Kidney (tissue), 22 donors: ENCODE measurements at places on chromosomes 3 and 15. TPM values are rescaled to one million over a fixed set of nuclear protein-coding genes. Genes with fewer than 3 reads are reported as not detected.

MST1R gene
- 0.30 TPM for polyA plus RNA-seq

EBLN2 gene
- 0.24 TPM for polyA plus RNA-seq

TTC23 gene
- polyA plus RNA-seq, result 11.2 TPM

GNAT1 gene
- not detected for polyA plus RNA-seq

ITGB5 gene
- 115 TPM for polyA plus RNA-seq

SEMA7A gene
- polyA plus RNA-seq, result 2.8 TPM

ARGFX gene
- polyA plus RNA-seq, result not detected

FOXB1 gene
- not detected for polyA plus RNA-seq

AADACL2 gene
- not detected for polyA plus RNA-seq

CRABP1 gene
- 61.0 TPM for polyA plus RNA-seq

NANOGP8 gene
- not detected for polyA plus RNA-seq

SCAMP5 gene
- polyA plus RNA-seq, result 29.5 TPM

GRCh38 chr3:137647179-137647578 is 116.9 kb upstream of the SOX14 start:
- no peak for DNase-seq

DNA sequence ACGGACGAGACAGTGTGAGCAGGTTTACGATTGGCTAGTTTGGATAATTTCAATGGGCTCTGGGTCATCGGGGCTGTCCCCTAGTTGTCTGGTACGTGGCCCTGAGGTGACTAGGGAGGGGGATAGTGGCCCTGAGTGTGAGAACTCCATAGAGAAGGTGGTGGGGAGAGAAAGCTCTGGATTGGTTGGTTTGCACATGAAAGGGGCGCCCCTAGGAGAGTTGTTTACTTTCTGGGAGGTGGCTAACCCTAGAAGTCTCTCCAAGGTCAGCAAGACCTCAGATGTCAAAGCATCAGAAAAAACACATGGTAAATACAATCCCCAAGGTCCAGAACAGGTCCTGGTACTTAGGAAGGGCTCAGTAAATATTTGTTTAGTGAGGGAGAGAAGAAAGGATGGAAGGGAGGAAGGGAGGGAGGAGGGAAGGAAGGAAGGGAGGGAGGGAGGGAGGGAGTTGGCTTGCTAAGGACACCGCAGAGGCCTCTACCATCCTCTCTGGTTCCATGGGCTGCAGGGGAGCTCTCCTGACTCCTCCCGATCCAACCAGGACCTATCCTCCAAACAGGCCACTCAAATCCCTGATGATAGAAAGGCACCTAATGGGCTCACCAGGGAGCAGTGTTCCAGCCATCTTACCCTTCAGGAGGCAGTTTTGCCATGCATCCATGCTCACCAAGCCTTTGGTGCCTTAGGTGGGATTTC is 3.0 kb upstream of the TRH start:
- DNase-seq, result no peak

- peak; percentile 41 for DNase-seq
Measured at GRCh38 chr3:42749753-42750231, 23.3 kb downstream of the CCDC13 start.

DNA sequence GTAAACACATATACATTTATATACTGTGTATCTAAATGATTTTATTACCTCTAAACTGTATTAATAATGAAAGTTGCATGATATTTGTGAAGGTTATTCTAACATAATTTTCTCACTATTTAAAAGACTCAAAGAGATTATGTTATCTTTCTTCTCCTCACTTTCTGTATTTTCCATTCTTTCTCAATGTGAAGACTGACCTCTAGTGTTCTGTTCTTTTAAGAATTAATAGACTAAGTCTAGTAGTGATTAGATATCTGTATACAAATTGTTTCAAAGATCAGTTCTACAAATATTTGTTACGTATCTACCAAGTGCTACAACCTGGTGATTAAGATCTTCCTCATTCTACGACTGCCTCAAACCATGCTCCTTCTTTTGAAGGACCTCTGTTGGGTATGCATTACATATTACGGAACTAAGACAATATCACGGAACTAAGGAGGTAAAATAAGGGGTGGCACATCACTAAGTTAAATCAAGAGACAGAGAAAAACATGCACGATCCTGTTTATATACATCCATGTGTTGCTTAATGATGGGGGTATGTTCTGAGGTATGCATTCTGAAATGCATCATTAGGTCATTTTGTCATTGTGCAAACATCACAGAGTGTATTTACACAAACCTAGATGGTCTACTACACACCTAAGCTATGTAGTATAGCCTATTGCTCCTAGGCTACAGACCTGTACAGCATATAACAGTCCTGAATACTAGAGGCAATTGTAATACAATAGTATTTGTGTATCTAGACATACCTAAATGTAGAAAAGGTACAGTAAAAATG is 161.5 kb upstream of the KBTBD8 start:
- peak; percentile 8 for DNase-seq

- no peak for DNase-seq
Measured at GRCh38 chr3:134477938-134478337, 7.8 kb downstream of the ANAPC13 start.

DNA sequence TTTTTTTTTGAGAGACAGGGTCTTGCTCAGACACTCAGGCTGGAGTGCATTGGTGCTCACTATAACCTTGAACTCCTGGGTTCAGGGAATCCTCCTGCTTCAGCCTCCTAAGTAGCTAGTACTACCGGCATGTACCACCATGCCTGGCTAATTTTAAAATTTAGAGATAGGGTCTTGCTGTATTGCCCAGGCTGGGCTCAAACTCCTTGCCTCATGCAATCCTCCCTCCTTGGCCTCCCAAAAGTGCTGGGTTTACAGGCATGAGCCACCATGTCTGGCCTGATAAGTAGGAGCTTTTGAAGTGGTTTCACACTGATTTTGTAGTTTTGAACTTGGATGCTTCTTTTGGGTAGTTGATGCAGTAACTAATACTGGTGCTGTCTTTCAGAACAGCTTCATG is 7.8 kb downstream of the MAP2K1 start:
- DNase-seq, result no peak

- DNase-seq, result no peak
Measured at GRCh38 chr3:39419742-39420315, 13.3 kb downstream of the RPSA start.

DNA sequence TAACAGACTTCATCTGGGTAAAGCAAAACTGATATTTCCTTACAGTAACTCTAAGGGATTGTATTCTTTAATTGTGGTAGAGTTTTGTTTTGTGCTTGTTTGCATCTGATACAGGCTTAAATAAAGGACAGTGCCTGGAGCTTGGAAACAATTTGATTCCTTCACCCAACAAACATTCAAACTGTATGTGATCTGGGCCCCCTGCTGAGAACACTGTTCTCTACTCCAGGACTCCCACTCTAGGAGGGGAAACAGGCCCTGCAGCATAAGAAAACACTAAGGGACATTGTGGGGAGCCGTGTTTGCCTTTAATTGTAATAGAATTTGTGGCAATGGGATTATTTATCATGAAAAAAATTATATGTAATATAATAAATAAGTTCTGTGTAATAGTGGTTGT is 56.9 kb downstream of the CTDSPL start:
- DNase-seq, result no peak

- DNase-seq, result no peak
Measured at GRCh38 chr15:27336676-27337075, 365.7 kb downstream of the GABRG3 start.

- no peak for DNase-seq
Measured at GRCh38 chr3:157263027-157263426, 103.1 kb upstream of the CCNL1 start.

DNA sequence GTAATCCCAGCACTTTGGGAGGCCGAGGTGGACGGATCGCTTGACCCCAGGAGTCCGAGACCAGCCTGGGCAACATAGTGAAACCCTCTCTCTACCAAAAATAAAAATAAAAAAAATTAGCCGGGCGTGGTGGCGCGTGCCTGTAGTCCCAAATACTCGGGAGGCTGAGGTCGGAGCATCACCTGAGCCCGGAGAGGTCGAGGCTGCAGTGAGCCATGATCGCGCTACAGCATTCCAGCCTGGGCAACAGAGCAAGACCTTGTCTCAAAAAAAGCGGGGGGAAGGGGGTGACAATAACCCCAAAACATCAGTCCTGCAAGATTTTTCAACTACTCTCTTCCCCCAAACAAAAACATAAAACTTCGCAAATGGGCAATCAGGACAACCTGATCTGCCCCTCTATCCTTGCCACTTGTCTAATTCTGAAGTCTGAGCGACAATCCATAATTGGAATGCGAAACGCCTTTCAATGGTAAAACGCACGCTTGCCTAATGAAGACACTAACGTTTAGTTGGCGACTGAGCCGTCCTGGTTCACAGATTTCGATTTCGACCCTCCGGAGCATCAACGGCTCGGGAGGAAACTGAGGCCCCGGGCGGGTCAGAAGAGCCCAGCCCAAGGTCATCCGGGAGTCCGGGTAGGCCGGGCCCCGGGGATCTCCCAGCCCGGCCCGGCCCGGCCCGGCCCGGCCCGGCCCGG is 868 bp downstream of the BTBD1 start:
- no peak for DNase-seq

- DNase-seq, result no peak
Measured at GRCh38 chr3:100033903-100034471, 80.3 kb downstream of the FILIP1L start.

GRCh38 chr3:58639001-58639400 is 27.6 kb downstream of the FAM3D start:
- no peak for DNase-seq

DNA sequence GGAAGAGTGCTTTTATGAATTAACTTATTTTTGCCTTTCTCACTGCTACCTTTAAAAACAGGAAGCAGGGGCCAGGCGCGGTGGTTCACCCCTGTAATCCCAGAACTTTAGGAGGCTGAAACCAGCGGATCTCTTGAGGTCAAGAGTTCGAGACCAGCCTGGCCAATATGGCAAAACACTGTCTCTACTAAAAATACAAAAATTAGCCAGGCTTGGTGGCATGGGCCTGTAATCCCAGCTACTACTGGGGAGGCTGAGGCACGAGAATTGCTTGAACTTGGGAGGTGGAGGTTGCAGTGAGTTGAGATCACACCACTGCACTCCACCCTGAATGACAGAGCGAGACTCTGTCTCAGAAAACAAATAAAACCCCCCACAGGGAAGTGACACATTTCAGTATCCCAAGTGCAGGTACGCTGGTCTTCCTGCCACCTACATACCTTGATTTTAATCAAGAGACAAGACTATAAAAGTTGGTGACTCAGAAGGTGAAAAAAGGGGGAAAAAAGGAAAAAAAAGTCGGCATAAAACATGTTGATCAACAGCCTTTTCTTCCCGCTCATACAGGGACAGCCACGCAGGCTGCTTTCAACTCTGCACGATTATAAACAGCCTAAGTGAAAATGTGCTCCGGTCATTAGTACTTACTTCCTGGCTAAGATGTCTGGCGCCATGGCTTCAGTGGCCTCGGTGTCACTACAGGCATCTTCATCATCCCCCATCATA is 18.8 kb downstream of the PPP1R2 start:
- DNase-seq, result no peak

DNA sequence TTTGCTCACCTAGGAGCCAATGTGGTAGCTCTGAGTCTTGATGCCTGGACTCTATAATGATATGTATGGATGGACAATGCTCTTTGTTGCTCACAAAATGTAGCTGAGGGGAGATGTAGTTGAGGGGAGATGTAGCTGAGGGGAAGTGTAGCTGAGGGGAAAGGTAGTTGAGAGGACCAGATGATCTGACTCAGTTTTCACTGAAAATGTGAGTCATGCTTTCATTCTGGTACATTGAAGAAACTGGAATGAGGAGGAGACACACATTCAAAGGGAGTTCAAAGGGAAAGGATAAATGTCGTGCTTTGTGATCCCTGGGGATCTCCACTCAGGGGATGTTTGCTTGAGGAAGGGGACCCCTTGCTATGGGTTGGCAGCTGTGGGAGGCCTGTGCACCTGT is 302.9 kb upstream of the TRIM42 start:
- DNase-seq, result no peak

- no peak for DNase-seq
Measured at GRCh38 chr3:87855211-87855610, 203.6 kb downstream of the CGGBP1 start.

- DNase-seq, result no peak
Measured at GRCh38 chr3:29649815-29650547, 369.1 kb downstream of the RBMS3 start.

GRCh38 chr3:73954506-73954905 is 329.8 kb upstream of the PDZRN3 start:
- no peak for DNase-seq

- no peak for DNase-seq
Measured at GRCh38 chr3:186937017-186937875, 6.9 kb downstream of the ST6GAL1 start.

DNA sequence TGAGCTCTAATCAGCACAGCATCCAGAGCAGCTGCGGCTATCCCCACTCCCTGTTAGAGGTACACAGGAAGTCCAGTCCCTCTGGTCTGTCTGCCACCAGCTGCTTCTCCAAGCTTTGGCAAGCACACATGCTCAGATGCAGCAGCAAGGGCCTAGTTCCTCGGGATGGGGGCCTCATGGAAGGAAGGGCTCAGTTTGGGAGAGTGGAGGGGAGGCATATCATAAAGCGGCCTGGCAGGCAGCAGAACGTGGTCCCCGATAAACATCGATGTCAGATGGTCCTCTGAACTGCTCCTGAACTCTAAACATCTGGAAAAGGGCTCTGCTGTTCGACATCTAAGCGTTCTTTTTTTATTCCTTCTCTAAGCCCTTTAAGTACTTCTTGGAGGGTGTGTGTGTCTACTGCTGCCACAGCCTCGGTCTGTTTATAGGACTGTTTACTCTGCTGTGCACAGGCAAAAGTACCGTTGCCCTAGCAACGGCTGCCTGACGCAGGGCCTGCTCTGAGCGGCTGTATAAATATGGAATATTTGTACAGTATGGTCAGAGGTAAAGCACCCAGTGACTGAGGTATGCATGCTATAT is 74.6 kb downstream of the PRICKLE2 start:
- DNase-seq, result peak; percentile 74

- no peak for DNase-seq
Measured at GRCh38 chr3:5565026-5565425, 377.5 kb downstream of the EDEM1 start.

GRCh38 chr3:182608832-182609231 is 184.5 kb upstream of the ATP11B start:
- DNase-seq, result no peak

DNA sequence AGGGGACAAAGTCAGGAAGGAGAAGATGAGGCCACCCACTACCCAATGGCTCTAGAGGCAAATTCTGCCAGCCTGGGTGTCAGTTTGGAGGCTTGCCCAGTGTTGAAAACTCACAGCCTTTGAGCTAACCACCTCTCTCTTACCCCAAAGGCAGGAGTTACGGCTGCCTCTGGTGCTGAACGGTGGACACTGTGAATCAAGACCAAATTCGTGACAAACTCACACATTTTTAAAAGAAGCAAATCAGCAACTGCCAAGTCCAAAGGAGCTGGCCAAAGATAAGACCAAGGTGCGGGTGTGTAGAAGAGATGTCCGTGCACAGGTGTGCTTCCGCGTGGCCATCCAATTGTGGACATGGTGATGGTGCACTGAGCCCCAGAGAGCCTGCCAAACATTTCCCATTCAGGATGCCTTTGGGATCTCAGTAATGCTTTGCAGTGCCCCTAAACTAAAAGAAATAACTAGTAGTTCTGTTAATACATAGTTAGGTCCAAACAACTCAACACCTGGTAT is 74.6 kb downstream of the FAM174B start:
- DNase-seq, result no peak

GRCh38 chr15:90664650-90665287 is 52.4 kb upstream of the BLM start:
- DNase-seq, result peak; percentile 83

GRCh38 chr3:178406206-178406605 is 130.0 kb upstream of the KCNMB2 start:
- DNase-seq, result no peak
